NB4 (cell line): ENCODE measurements at places on chromosomes 2 and 18.

DNA sequence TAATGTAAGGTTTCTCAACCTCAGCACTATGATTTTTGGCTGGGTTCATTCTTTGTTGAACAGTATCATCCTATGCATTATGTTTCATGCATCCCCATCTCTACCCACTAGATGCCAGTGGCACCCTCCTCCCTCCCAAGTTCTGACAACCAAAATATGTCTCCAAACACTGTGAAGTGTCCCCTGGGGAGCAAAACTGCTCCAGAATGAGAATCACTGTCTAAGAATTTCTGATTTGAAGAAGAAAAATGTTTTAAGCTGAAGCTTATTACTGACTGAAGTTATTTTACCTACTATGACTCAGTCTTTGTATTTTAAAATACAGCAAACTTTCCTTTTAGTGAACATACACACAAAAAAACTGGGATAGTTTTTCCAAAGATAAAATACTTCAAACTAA, 3.4 kb downstream of the THADA start:
- peak; percentile 39 for DNase-seq

DNA sequence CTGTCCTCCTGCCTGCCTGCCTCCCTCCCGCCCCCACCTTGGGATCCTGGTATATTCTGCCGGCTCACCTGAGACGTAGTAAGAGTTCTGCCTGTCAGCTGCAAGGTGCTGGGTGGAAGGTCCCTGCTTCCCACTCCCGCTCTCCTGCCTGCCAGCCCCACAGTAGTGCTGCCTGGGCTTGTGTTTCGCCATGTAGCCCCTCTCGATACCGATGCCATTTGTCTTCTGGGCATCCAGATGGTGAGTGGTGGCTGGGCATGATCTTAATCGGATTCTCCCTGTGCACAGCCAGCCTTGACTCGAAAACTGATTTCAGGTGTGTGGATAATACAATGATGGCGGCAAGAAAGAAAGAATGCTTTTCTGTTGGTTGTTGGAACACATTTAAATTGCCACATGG, 184.9 kb downstream of the AGAP1 start:
- no peak for DNase-seq

GRCh38 chr2:75667884-75668283, 21.3 kb downstream of the MRPL19 start:
- DNase-seq: no peak

DNA sequence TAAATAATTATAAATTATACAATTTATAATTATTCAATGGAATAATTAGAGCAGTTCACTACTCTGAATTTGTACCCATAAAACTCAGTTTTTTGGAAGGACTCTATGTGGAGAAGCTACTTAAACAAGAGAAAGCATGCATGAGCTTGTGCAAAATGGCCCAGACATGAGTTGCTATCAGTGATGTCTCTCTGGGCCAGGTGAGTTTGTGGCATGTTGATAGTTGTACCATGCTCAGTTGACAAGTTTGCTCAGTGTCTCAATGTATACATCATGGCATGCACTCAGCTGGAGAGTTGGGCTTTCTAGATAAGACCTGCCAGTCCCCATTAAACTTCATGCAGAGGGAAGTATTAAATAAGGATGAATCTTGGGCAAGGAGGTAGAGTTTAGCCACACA, 153.8 kb upstream of the TACR1 start:
- DNase-seq: no peak

DNA sequence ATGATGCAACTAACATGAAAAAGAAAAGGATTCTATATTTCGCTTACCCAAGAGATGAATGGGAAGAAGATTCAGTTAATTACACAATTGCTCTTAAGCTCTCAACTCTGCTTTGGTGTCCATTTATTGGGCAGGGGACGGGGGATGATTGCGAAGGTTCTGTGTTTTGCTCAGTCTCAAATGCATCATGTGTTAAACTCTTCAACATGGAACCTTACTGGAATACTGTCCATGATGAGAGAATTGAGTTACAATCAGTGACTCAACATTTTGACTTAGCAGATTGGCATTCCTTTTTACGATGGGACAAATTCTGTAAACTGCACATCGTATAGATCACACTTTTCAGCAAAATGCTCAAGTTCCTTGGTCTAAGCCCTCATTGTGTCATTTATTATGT, 135.6 kb downstream of the RBMS1 start:
- DNase-seq: peak; percentile 55

- DNase-seq: peak; percentile 65
These were observed 619 bp downstream of the GALM start for GRCh38 chr2:38666556-38666910.

DNA sequence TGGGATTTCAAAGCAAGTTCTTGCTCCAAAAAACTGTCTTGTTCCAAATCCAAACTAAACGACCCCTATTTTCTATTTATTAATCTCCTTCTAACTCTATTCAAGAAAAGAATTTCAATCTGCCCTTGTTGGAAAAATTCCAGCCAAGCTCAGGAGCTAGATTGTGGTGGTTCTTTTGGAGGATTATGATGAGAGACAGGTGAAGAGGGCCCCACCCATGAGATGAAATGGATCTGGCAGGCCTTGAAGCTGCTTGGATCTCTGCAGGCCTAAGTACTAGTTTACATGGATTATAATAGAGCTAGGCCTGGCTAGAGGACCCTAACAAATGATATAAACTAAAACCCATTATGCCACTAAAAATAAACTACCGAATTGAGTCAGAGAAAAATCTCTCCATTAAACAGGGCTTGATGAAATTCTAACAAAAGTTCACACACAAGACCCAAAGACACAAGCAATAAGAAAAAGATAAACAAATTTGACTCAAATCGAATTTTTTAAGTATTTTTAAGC, 101.6 kb downstream of the GFPT1 start:
- DNase-seq: no peak

- no peak for DNase-seq
These were observed 13.3 kb downstream of the EIF2AK3 start for GRCh38 chr2:88613921-88614320.

- DNase-seq: no peak
These were observed 71.6 kb downstream of the TFCP2L1 start for GRCh38 chr2:121213386-121213785.

GRCh38 chr2:197369933-197370320, 59.3 kb upstream of the ANKRD44 start:
- DNase-seq: no peak
